Activated CD8-positive, alpha-beta memory T cell treated with anti-CD3 and anti-CD28 coated beads for 1 hour (primary cell): ENCODE measurements at places on chromosomes 16 and 17.

- no peak for DNase-seq
These were observed 2.6 kb upstream of the TSPOAP1 start for GRCh38 chr17:58330997-58331814.

- DNase-seq: peak; percentile 34
These were observed 879 bp downstream of the SLFN5 start for GRCh38 chr17:35243561-35244340.

- no peak for DNase-seq
These were observed 75.7 kb downstream of the CYTH1 start for GRCh38 chr17:78706271-78706915.

DNA sequence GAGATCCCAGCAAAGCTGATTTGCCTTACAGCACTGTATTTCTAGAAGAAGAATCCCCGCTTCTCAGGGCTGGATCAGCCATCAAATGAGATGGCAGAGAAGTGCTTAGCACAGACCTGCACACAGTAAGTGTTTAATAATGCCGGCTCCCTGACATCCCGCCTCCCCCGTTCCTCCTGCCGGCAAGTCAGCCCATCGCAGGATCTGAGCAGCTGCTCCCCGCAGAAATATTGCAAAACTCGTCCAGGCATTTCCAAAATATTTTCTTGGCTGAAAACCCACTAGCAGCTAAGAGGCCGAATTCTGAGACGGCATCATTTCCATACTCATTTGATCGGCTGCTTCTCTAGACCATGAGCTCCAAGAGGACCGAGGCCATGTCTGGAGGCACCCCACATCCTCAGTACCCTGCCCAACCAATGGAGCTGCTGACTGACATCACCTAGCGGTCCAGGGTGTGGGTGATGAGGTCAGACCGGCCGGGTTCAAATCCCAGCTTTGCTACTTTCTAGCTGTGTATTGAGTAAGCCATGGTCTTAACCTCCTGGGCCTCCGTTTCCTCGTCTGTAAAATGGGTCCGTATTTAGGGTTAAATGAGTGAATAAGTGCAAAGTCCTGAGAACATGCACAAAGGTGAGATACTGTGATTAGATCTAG lies 251.5 kb downstream of the KATNIP start:
- DNase-seq: no peak

DNA sequence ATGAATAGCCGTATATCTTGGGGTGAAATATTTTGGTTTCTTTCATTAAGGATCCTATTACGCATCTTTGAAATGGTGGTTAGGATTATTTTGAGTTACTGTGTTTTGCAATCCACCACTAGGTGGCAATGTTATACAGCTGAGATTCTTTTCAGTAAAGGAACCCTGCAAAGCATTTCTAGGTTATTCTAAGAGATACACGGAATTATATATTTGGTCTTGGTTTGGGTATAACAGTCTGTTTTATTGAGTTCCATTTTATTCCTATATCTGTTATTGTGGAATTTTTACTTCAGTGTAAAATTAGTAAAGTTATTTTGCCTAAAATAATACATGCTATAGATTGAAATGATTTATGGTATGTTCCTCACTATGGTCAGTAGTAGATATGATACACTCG lies 62.9 kb upstream of the CPHXL start:
- no peak for DNase-seq

DNA sequence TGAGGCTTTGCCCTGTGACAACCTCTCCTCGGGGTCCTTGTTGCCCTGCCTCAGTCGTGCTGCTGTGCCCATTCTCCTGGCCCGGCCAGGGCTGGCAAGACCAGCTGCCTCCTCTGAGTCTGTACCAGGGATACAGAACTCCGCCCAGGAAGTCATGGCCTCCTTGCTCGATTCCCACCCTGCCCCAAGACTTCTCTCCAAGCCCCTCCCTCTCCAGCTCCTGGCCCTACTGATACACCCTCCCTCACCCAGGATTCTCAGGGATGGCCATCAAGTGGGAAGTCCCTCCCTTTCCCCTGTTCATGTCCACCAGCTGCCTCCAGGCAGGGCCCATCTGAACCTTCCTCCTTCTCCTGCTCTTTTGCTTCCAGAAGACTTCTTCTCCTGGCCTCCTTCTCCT lies 11.2 kb upstream of the TMEM208 start:
- no peak for DNase-seq

- peak; percentile 47 for DNase-seq
These were observed 688 bp downstream of the FBRS start for GRCh38 chr16:30658731-30659506.

- no peak for DNase-seq
These were observed 910.5 kb downstream of the CDH11 start for GRCh38 chr16:64211331-64211730.

- DNase-seq: no peak
These were observed 110.6 kb downstream of the PRKCA start for GRCh38 chr17:66412857-66413558.

GRCh38 chr17:61947367-61948078 lies 19.7 kb upstream of the INTS2 start:
- DNase-seq: no peak

GRCh38 chr17:13283606-13284005 lies 265.8 kb upstream of the ELAC2 start:
- DNase-seq: no peak

GRCh38 chr17:79872762-79873161 lies 33.5 kb upstream of the CBX4 start:
- DNase-seq: no peak

DNA sequence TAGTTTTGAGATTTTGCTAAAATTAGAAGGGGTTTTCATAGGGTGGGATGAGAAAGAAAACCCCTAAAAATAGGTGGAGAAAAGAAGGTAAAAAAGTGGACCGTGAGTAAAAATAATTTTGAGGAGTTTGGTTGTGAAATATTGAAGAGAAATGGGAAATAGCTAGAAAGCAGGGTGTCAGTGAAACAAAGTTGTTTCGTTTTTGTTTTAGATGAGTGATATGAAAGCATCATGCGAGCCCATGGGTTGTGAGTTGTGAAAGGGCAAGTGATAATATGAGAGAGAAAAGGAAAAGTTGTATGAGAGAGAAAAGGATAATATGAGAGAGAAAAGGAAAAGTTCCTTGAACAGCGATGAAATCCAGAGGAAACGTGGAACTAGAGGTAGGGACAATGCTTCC lies 7.3 kb upstream of the SMIM36 start:
- DNase-seq: no peak
